ENCODE measurements at places on chromosomes 5 and 9.
A peak's percentile ranks its signal among the peaks of the same experiment; 100 is the strongest.

GRCh38 chr5:96000308-96000707 lies 38.7 kb upstream of the ELL2 start:
- DNase-seq = no peak

- no peak for DNase-seq
These were observed 84.9 kb upstream of the ASS1 start for GRCh38 chr9:130359819-130360218.

- DNase-seq = no peak
These were observed 74.7 kb downstream of the PIK3R1 start for GRCh38 chr5:68290260-68290674.

- no peak for DNase-seq
These were observed 215.1 kb upstream of the DAPK1 start for GRCh38 chr9:87282538-87282937.

DNA sequence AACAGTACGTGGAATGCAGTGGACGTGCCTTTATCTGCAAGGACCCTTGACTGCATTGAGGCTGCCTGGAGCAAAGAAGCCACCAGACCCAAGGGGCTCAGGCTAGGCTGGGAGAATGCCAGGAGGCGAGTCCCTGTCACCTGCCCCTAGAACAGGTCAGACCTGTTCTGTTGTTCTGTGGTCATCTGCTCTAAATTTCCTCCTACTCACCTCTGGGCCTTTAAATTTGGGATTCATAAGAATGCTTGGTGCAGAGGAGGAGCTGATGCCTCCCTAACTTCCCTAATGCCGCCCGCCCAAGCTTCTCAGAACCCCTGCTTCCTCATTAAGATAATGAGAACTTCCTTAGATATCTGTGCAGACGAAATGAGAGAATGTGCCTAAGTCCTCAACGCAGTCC lies 32.0 kb downstream of the DAPK1 start:
- DNase-seq = no peak

DNA sequence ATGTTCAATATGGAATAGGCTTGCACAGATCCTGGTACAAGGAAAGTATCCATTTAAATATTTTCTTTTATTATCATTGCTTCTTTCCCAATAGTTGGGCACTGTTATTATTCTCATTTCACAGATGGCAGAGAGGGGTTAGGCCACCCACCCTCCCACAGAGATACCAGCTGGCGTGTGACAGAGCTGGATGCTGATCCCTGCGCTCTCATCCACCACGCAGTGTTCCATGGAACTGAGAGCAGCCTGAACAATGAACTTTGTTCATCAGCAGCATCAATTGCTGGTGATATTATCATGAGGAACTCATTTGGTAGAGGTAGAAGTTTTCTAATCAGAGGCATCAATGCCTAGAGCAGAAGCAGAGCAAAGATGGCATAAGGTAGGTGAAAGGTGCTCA lies 227.9 kb downstream of the ESM1 start:
- DNase-seq = no peak

DNA sequence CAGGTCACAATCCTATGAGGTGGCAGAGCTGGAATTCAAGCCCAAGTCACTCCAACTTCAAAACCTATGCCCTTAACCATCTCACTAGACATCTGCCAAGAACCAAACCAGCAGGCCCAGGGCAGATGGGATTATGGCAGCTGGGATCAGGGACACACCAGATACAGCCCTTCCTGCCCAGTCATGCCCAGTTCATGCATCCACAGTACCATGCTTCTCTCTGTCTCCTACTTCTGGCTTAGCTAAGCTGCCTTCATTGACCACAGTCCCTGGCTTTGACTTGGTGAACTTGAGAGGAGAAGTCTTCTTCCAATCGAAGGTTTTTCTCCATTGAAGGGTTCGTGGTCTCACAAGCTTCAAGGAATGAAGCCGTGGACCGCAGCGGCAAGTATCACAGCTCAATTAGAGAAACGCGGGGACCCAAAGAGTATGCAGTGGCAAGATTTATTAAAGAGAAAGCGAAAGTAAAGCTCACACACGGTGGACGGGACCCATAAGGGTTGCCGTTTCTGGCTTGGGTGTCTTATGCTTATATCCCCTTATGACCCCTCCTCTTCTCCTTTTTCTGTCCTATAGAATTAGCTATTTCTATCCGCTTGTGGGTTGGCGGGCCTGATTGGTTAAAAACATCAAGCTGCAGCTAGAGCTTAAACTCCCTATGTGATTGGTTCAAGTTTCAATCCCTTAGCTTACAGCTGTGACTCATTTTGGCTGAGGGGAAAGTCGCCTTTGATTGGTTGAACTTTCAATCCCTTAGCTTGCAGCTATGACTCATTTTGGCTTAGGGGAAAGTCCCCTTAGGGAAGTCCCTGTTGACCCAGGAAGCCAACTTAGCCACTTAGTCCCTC lies 101.2 kb downstream of the TRIM36 start:
- no peak for DNase-seq

GRCh38 chr9:82720515-82720914 lies 342.4 kb downstream of the RASEF start:
- no peak for DNase-seq

DNA sequence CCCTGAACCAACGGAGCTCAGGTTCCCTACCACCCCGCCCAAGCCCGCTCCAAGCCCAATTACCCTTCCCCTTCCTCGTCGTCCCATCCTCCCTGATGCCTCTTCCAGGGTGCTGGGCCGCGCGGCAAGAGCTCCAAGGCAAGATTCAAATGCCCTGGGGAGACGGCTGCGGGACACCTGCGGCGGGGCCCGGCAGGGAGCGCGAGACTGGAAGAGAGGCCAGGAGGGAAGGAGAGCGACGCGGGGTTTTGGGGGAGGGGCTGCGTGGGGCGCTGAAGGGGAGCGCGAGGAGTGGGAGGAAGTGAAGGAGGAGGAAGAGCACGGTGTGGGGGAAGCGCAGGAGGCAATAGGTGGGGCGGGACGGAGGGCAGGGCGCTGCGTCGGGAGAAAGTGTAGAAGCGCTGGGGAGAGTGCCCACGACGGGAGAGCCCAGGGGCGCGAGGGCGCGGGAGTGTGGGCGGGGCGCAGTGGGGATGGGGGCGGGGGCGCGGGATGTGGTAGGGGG lies 975 bp upstream of the NXNL2 start:
- DNase-seq = no peak

GRCh38 chr5:67206929-67207328 lies 10.3 kb upstream of the CD180 start:
- peak; percentile 54 for DNase-seq

DNA sequence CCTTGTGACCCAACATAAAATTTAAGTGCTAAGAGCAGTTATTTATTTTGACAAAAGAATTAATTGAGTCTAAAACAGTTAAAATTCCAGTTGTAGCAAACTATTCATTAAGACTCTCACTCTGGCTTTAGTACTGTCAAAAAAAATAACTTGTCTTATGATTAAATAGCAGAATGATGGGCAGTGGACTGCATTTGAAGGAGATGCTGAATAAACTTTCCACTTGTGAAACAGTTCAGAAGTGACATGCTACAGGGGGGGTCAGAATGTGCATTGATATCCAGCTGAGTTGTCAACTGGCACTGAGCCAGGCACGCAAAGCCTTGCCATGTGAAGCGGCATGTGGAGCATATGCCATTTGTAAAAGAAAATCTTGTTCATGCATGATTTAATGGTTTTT lies 76.0 kb downstream of the FCHO2 start:
- no peak for DNase-seq

DNA sequence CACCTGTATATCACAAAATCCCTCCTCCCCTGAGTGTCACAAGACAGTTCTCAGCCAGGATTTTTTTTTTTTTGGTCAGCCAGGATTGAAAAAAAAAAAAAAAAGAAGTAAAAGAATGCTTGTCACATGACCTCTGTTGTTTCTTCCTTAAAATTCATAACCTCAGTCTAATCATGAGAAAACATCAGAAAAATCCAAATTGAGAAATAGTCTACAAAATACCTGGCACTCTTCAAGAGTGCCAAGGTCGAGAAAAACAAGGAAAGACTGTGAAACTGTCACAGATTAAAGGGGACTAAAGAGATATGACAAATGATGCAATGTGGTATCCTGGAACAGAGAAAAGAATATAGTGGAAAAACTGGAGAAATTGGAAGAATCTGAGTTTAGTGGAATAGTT lies 58.5 kb upstream of the SUB1 start:
- DNase-seq = no peak

GRCh38 chr9:127494304-127494702 lies 43.0 kb downstream of the LRSAM1 start:
- no peak for DNase-seq

GRCh38 chr9:101375546-101375945 lies 9.3 kb downstream of the BAAT start:
- DNase-seq = no peak

DNA sequence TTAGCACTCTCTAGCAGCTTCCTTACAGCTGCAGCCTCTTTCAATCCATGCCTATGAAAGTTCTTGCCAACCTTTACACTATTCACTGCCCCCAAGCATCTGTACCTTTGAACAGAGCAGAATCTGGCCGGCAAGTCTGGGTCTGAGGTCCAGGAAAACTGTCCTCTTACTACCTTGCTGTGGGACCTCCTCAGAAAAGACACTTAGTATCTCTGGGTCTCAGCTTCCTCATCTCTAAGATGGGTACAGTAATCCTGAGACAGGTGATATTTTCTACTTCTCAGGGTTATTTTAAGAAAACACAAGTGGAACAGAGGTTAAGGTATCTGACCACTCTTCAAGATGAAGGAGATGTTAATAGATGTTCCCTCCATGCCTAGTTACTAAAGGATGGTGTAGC lies 120.2 kb downstream of the EGFLAM start:
- no peak for DNase-seq

GRCh38 chr9:114908104-114908622 lies 22.2 kb downstream of the TNFSF8 start:
- peak; percentile 63 for DNase-seq

GRCh38 chr5:137822158-137822764 lies 45.4 kb upstream of the MYOT start:
- no peak for DNase-seq

GRCh38 chr5:74946471-74946870 lies 80.3 kb upstream of the FAM169A start:
- no peak for DNase-seq

DNA sequence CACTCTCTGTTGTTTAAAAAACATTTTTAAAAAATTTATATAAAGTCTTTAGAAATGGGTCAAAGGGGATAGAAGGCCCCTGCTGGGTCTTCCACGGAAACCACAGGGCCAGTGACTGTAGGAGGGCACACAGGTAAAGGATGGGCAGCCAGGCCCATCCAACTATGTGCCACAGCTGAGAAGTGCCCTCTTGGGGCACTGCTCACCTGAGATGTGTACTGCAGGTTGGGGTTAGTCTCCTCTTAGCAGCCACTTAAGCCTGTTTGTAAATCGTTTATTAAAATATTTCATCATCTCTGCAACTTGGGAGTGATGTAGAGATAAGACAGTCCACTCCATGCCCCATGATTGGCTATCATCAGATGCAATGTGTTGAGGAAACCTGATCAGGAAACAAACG lies 222.4 kb downstream of the DIRAS2 start:
- no peak for DNase-seq

- no peak for DNase-seq
These were observed 277.2 kb upstream of the SLC24A2 start for GRCh38 chr9:20065796-20066700.

DNA sequence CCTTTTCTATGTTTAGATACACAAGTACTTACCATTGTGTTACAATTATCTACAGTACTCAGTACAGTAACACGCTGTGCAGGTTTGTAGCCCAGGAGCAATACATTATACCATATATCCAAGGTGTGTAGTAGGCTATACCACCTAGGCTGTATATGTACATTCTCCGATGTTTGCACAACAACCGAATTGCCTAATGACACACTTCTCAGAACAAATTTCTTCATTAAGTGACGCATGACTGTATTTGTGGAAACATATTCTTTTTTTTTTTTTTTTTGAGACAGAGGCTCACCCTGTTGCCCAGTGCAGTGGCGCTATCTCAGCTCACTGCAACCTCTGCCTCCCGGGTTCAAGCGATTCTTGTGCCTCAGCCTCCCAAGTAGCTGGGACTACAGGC lies 4.0 kb upstream of the RAD23B start:
- no peak for DNase-seq

- DNase-seq = no peak
These were observed 56.2 kb upstream of the FTMT start for GRCh38 chr5:121795511-121795910.

- DNase-seq = no peak
These were observed 124.4 kb downstream of the SSBP2 start for GRCh38 chr5:81626524-81626923.

GRCh38 chr5:143215690-143216089 lies 187.8 kb downstream of the NR3C1 start:
- DNase-seq = no peak

DNA sequence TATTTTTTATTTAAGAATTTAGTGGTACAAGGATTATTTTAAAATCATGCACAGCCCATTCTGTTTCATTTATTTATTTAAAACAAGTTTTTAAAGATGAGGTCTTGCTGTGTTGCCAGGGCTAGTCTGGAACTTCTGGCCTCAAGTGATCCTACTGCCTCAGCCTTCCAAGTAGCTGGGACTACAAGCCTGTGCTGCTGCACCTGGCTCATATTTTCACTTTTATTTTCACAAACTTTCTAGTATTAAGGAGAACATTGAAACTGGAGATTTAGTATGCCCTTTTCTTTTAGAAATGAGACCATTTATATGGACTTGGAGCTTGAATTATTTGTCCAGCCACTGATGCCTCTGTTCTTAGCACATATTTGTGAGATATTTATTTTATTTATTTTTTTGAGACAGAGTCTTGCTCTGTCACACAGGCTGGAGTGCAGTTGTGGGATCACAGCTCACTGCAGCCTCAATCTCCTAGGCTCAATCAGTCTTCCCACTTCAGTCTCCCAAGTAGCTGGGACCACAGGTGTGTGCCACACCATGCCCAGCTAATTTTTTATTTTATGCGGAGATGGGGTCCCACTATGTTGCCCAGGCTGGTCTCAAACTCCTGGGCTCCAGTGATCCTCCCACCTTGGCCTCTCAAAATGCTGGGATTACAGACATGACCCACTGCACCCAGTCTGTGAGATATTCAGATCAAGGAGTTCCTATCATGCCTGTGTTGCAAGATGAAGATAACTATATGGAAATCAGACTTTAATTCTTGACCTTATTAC lies 7.4 kb downstream of the DMXL1 start:
- no peak for DNase-seq

DNA sequence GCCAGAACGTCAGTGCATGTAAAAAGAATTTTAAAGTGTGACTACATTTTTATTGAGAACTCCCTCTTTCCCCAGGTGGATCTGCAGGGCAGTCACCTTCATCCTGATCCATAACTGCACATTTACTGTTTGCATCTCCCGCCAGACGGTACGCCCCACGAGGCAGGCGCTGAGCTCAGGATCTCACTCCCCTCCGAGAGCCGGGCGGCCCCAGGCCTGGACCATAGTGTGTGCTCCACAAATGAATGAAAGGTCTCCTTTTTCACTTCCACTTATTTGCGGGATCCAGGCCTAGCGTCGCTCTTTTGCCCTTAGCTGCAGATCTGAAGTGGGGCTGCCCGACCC lies 378 bp downstream of the DROSHA start:
- no peak for DNase-seq

Data from breast epithelium (tissue), 4 donors.